CD4-positive, alpha-beta T cell (primary cell): ENCODE measurements at places on chromosomes 1 and 21. TPM values are rescaled to one million over a fixed set of nuclear protein-coding genes. Genes with fewer than 3 reads are reported as not detected.
A peak's percentile ranks its signal among the peaks of the same experiment; 100 is the strongest.

Gene BEND5
- total RNA-seq = 5.6 TPM

Gene HIVEP3
- 5.1 TPM for total RNA-seq

Gene ST6GALNAC3
- total RNA-seq = 1.3 TPM

DNA sequence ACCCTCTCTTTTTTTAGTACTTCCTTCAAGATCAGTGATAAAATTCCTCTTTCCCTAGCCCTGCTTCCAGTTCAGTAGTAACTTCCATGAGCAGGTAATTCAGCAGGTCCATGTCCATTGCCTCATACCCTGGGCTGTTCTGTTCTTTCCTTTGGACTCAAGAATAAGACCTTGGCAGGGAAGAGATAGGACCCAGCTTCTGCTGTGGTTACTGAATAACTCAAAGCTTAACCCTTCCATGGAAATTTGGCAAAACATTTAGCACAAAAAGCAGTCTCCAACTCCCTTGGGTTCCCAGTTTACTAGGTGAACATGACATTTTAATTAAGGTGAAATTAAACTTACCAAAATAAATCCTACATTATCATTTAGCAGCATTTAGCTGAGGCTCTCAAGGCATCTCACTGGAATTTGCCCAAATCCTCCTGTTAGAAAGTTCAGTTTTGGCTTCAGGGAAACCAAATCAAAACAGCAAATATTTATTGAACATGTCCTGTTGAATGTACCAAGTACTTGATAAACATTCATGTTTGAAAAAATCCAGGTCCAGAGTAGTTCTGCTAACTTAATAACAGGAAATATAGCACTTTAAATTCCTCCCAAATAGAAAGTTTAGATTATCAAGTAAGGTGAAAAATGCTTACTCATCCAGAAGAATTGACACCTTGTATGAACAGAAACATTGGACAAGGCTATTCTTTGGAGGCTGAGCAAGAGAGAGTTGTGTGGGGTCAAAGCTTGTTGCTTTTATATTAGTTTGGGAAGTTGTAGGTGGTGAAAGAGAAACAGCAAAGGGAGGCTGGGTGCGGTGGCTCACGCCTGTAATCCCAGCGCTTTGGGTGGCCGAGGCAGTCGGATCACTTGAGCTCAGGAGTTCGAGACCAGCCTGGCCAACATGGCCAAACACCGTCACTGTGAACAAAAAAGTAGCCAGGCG lies 8.4 kb upstream of the SERPINC1 start:
- DNase-seq = no peak

- no peak for DNase-seq
Observed at GRCh38 chr1:61120998-61121397, 38.6 kb downstream of the NFIA start.

GRCh38 chr1:33004613-33005012 lies 32.1 kb downstream of the AK2 start:
- no peak for DNase-seq

- peak; percentile 27 for DNase-seq
Observed at GRCh38 chr1:119327450-119328155, 41.0 kb upstream of the HAO2 start.

DNA sequence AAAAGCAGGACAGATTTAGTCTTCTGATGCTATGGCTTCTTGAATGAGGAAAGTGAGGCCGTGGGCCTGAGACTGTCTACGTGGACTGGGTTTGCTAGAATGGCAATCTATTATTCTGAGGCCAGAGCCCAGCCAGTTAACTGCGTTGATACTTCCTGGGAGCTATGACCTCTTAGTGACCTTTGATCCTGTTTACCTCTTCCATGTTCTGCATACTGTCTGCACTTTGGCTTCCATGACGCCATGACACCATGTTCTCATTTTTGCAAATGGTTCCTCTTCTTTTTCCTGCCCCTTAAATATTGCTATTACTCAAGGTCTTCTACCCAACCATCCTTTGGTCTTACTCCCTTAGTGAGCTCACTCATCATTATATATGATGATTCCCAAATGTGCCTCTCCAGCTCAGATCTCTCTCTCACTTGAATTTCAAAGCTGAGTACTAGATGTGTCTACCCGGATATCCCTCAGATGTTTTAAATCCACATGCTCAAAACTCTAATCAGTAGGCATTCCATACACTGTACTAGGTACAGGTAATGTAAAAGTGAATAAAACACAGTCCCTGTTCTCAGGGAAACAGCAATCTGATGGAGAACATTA lies 66.1 kb upstream of the ATP1A1 start:
- DNase-seq = no peak

DNA sequence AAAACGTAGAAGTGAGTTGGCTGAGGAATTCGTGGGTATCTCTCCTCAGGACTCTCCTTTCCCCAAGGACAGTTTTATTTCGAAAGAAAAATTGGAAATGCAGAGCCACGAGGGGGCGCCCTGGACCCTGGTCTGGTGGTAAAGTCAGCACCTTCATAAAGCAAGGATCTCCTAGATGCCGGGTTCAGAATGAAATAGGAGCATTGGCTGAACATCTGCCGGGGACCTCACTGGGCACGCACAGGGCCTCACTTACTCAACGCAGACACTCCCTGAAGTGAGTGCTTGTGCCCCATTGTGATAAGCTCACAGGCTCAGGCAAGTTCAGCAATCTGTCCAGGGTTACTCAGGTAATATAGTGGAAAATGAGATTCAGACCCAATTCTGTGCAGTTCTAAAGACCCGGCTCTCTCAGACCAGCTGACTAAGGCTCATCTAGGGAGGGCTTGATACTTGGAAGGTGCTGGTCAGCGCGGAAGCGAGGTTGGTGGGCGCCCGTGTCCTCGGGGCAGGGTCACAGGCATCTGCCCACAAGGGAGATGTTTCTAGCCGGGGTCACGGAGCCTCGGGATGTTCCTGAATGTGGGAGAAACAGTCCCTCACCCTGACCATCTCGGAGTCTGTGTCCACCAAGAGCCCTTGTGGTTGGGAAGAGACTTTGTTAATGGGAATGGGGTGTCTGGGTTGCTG lies 55.7 kb upstream of the ETV3 start:
- DNase-seq = peak; percentile 28
